ENCODE measurements at places on chromosomes 7 and 10. TPM values are rescaled to one million over a fixed set of nuclear protein-coding genes. Genes with fewer than 3 reads are reported as not detected.

- no peak overlapping the region for H3K27ac ChIP-seq
- no peaks in the 10 kb centered on the region for H3K27me3 ChIP-seq
- no peaks in the 10 kb centered on the region for H3K4me1 ChIP-seq
- no peak overlapping the region for H3K4me3 ChIP-seq
- no peaks in the 10 kb centered on the region for H3K36me3 ChIP-seq
These were observed 13.7 kb upstream of the GPR141 start for GRCh38 chr7:37669818-37670217.

DNA sequence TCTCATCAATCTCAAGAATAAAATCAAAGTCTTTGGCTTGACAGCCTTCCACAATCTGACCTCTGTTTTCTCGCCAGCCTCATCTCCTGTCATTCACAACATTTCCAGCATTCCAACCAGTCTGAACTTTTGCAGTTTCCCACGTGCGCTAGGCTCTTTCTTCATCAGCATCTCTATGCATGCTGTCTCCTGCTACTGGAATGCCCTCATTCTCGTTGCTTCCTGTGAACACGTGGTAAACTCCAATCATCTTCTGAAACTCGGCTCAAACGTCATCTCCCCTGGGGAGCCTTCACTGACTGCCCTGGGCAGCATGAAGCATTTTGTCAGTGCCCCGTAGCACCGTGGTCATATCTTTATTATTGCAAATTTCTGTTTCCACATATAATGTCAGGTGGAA lies 12.2 kb upstream of the RSBN1L start:
- H3K4me3 ChIP-seq: no peak overlapping the region
- no peak for DNase-seq
- no peaks in the 10 kb centered on the region for H3K27me3 ChIP-seq
- H3K36me3 ChIP-seq: no peaks in the 10 kb centered on the region
- H3K4me1 ChIP-seq: peaks cover 21% of the 10 kb centered on the region
- H3K27ac ChIP-seq: no peak overlapping the region

- no peak for DNase-seq
- no peaks in the 10 kb centered on the region for H3K27me3 ChIP-seq
- H3K4me1 ChIP-seq: no peaks in the 10 kb centered on the region
- H3K4me3 ChIP-seq: no peak overlapping the region
- H3K27ac ChIP-seq: no peak overlapping the region
These were observed 198.2 kb downstream of the FANK1 start for GRCh38 chr10:126094537-126094936.

DNA sequence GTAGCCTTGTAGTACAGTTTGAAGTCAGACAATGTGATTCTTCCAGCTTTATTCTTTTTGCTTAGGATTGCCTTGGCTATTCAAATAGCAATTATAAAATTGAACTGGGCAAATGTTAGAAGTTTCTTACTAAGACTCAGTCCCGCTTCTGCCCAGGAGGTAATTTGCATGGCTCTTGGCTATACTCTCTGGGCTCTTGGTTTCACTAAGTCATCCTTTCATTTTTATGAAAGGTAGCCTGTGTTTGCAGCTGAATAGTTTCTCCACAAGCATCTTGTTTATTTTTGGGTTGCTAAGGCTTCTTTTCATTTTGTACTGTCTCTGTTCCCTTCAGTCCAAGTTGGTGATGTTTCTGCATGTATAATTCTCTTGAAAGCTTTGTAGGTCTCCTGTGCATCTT lies 340.6 kb downstream of the SH2D4B start:
- no peak overlapping the region for H3K4me3 ChIP-seq
- no peaks in the 10 kb centered on the region for H3K4me1 ChIP-seq
- H3K36me3 ChIP-seq: no peaks in the 10 kb centered on the region
- DNase-seq: no peak
- no peak overlapping the region for H3K27ac ChIP-seq

DNA sequence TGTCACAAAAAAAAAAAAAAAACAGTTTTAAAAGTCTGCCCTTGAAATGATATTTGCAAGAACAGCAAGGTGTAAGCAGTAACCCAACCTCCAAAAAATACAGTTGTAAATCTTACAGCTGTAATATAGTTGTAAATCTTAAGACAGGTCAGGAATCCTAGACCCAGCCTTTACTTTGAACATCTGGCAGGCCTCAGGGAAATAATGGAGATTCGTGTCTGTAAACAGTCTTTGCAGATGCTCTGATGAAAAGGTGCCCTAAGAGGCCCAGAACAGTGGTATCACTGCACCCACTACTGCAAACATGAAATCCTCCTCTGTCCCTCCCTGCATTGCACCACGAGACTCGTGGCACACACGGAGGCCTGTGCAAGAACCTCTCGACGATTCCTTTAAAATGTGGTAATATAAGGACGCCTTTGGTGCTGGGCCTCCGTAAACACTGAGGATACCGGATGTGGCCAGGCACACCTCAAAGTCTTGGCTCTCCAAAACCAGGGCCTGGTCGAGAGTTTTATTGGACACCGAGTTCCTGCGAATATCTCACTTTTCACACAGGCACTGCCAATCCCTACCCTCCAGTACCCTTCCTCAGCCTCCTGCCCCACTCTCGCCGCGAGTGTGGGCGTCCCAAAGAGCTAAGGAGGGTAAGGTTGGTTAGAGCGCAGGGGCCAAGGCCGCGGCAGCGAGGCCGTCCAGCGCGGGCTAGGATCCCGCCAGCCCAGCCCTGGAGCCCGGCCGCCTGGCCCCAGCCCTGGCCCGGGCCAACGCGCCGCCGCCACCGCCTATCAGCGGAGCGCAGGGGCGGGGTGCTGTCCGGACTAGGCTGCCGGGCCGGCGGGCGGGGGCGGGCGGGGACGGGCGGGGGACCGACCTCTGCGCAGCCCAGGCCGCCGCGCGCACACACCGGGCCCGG lies at the start of gene REEP3:
Gene REEP3 (plus strand): TSS at position 902 of the 916 bp plus-strand sequence. CDS start 145 bp downstream, outside the sequence.
- H3K4me1 ChIP-seq: peaks cover 72% of the 10 kb centered on the region
- H3K27ac ChIP-seq: peak within 1 kb of the TSS; percentile 78
- no peaks in the 10 kb centered on the region for H3K27me3 ChIP-seq
- DNase-seq: peak; percentile 69
- H3K36me3 ChIP-seq: no peaks in the 10 kb centered on the region

- no peak overlapping the region for H3K4me3 ChIP-seq
- DNase-seq: no peak
- H3K4me1 ChIP-seq: no peaks in the 10 kb centered on the region
- no peaks in the 10 kb centered on the region for H3K36me3 ChIP-seq
- no peak overlapping the region for H3K27ac ChIP-seq
These were observed 124.8 kb downstream of the CPED1 start for GRCh38 chr7:121113288-121113687.

DNA sequence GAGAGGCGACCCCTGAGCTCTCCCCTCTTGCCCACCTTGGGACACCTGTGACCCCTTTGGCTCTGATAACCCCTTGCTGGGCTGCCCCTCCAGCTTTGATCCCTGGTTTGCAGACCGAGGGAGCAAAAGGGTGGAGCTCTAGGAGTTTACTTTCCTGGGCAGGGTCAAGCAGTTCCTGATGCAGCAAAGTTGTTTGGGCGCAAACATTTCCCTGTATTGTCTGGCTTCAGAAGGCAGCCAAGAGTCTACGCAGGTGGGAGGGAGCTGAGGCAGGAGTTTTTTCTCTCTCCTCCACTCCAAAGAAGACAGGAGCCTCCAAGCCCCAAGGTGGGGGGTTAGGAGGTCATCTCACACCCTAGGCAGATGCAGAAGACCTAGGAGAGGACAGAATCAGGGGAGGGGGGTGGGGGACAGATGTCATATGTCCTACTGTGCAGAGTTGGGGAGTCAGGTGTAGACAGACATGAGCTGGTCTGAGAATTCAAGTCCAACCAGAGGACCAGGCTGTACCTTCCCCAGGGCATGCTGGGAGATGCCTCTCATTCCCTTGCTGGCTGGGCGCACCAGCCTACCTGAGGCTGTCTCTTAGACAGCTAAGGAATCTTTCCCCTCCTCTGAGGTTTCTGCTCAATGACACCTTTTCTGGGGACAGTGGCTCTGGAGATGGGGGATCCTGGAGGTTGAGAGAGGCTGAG lies 20.5 kb downstream of the TMEM270 start:
- H3K36me3 ChIP-seq: no peaks in the 10 kb centered on the region
- H3K4me3 ChIP-seq: no peak overlapping the region
- no peaks in the 10 kb centered on the region for H3K4me1 ChIP-seq
- H3K27me3 ChIP-seq: no peaks in the 10 kb centered on the region
- H3K27ac ChIP-seq: no peak overlapping the region

DNA sequence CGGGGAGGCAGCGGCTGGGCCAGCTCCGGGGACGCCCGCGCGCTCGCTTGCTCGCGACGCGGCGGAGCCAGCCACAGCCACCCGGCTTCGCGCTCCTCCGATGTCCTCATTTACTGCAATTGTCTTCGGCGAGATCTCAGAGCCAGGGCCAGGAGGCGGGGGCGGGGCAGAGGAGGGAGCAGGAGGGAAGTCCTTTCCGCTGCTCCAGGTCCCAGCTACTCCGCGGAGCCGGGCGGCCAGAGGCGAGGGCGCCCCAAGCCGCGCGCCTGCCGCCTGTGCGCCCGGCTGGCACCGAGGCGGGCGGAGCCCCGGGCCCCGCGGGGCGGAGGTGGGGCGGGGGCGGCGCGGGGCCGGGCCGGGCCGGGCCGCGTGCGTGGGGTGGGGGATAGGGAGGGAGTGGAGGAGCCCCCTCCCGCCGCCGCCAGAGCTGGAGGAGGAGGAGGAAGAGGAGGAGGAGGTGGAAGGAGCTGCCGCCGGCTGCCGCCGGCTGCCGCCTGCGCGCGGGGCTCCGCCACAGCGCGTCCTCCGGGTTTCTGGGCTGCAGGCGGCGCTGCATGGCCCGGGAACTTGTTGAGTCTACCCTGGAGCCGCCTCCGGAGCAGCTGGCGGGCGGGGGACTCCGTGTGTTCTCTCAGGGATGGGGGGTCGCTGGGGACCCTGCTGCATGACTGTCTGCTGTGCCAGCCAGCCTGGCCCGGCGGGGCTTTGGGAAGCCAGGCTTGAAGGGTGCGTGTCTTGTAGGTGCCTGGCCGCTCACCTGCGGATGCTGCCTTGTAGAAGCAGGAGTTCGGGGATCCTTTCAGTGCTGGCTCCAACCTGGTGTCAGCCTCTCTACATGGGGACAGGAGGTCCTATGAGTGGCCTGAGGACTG lies at the start of gene INSYN2A:
Gene INSYN2A (minus strand): TSS at position 310 of the 872 bp plus-strand sequence. CDS start 20,196 bp downstream, outside the sequence.
- no peak within 1 kb of the TSS for H3K4me3 ChIP-seq
- H3K4me1 ChIP-seq: no peaks in the 10 kb centered on the region
- no peaks in the 10 kb centered on the region for H3K36me3 ChIP-seq
- H3K27ac ChIP-seq: no peak within 1 kb of the TSS

DNA sequence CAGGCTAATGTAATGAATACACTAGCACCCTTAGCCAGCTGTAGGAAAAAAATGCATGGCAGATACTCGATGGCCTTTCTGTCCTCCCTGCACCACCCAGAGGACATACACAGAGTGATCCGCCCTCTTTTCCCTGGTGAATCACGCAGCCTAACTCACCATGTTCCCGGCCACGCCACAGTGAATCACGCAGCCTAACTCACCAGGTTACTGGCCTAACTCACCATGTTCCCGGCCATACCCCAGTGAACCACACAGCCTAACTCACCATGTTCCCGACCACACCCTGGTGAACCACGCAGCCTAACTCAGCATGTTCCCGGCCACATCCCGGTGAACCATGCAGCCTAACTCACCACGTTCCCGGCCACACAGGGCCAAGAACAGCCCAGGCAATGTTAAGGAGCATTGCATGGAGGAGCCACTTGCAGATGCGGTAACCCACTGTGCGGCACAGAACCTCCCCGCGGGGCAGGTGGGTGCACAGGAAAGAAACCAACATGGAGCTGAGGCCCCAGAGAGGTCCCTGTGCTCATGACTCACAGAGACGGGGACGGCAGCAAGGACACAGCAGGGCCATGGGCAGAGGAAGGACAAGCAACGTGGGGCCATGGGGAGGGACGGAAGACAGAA lies 508.5 kb downstream of the DNAJB6 start:
- H3K4me1 ChIP-seq: no peaks in the 10 kb centered on the region
- H3K4me3 ChIP-seq: no peak overlapping the region
- no peaks in the 10 kb centered on the region for H3K27me3 ChIP-seq
- no peak overlapping the region for H3K27ac ChIP-seq
- no peaks in the 10 kb centered on the region for H3K36me3 ChIP-seq
- DNase-seq: no peak

GRCh38 chr7:195830-196128 lies 3.4 kb downstream of the FAM20C start:
- no peak overlapping the region for H3K4me3 ChIP-seq
- peaks cover 6% of the 10 kb centered on the region for H3K4me1 ChIP-seq
- H3K27me3 ChIP-seq: peaks cover 6% of the 10 kb centered on the region
- no peaks in the 10 kb centered on the region for H3K36me3 ChIP-seq
- H3K27ac ChIP-seq: no peak overlapping the region
- no peak for DNase-seq

DNA sequence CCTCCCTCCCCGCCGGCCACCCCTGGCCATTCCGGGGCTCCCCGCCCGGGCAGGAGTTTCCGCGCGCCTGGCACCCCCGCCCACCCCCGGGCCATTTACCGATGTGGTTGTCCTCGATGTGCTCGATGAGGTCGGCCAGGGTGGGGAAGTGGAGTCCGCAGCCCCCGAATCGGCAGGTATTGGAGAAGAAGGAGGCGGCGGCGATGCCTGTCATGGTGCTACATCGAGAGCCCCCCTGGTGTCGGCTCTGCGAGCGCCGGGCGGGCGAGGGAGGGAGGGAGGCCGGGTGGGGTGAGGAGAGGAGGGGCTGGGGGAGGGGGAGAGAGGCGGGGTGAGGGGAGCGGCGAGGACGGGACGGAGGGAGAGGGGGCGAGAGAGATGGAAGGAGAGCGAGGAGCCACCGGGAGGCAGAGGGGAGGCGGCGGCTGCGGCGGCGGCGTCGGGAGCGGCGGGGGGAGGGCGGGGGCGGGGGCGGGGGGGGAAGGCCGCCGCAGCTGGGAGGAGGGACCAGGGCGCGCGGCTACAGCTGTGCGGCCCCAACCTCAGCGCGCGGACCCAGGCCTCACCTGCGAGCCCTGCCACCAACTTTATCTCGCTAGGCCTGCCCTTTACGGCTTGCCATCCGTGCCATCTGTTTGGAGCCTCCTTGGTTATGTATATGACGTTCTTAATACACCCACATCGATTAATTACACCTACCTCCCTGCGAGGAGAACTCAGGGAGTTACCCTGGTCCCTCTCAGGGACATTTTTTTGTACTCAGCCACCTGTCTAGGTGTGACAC lies at the start of gene JAZF1:
Gene JAZF1 (minus strand): TSS at position 432 of the 784 bp plus-strand sequence.
- no peaks in the 10 kb centered on the region for H3K36me3 ChIP-seq
- no peaks in the 10 kb centered on the region for H3K27me3 ChIP-seq
- H3K27ac ChIP-seq: peak within 1 kb of the TSS; percentile 24
- peak; percentile 76 for DNase-seq
- no peak within 1 kb of the TSS for H3K4me3 ChIP-seq
- peaks cover 14% of the 10 kb centered on the region for H3K4me1 ChIP-seq

GRCh38 chr10:48724127-48724526 lies 39.5 kb downstream of the WDFY4 start:
- H3K27me3 ChIP-seq: no peaks in the 10 kb centered on the region
- no peak overlapping the region for H3K4me3 ChIP-seq
- no peaks in the 10 kb centered on the region for H3K36me3 ChIP-seq
- no peaks in the 10 kb centered on the region for H3K4me1 ChIP-seq
- no peak for DNase-seq
- H3K27ac ChIP-seq: no peak overlapping the region

The SAMD9L gene
- 41.3 TPM for total RNA-seq

The MCM10 gene
- total RNA-seq: not detected

The NCF1 gene
- 5.0 TPM for total RNA-seq

The COL1A2 gene
- total RNA-seq: not detected

The GTF2I gene
- total RNA-seq: 156 TPM

The AGAP5 gene
- 15.3 TPM for total RNA-seq

The PTPRN2 gene
- total RNA-seq: 1.8 TPM

The HECW1 gene
- not detected for total RNA-seq
